Hematopoietic multipotent progenitor cell (in vitro differentiated cells): ENCODE measurements at places on chromosomes 3 and 15.

- DNase-seq = no peak
Observed at GRCh38 chr3:107476462-107476861, 46.3 kb upstream of the BBX start.

DNA sequence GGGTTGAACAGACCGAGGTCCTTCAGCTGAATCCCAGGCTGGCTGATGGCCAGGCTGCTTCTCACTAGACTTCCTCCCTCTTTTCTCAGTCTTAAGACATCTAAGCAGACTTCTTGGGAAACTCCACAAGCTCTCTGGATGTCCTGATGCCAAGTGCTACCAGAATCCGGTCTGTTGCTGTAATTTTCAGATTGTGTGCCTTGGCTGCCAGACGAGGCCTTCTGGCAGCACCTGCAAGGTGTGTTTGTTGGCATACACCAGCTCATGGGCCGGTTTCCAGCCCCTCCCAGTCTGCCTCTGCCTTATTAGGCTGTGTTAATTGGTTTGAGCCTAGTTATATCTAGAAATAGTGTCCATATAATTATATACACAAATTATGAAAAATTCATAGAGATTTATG lies 120.6 kb downstream of the TNIK start:
- no peak for DNase-seq

GRCh38 chr3:41318520-41318919 lies 119.2 kb downstream of the CTNNB1 start:
- no peak for DNase-seq

DNA sequence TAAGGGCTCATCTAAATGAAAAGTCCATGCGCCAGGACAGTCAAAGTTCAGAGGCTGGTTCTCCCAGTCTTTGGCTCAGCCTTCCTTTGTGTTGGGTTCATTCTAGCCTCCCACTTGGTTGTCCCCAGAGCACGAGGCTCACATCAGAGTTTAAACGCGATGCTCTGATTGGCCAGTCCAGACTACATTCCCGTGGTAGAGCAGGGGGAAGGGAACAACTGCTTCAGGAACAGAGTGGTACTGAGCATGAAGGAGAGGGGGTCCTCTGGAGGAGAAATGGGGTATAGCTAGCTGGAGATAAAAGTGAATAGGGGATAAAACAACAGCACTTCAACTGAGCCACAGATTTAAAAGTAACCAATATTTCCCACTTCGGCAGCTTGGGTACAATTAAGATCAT lies 32.2 kb downstream of the ANAPC13 start:
- DNase-seq = no peak

GRCh38 chr3:168080499-168081170 lies 15.1 kb downstream of the GOLIM4 start:
- DNase-seq = no peak

DNA sequence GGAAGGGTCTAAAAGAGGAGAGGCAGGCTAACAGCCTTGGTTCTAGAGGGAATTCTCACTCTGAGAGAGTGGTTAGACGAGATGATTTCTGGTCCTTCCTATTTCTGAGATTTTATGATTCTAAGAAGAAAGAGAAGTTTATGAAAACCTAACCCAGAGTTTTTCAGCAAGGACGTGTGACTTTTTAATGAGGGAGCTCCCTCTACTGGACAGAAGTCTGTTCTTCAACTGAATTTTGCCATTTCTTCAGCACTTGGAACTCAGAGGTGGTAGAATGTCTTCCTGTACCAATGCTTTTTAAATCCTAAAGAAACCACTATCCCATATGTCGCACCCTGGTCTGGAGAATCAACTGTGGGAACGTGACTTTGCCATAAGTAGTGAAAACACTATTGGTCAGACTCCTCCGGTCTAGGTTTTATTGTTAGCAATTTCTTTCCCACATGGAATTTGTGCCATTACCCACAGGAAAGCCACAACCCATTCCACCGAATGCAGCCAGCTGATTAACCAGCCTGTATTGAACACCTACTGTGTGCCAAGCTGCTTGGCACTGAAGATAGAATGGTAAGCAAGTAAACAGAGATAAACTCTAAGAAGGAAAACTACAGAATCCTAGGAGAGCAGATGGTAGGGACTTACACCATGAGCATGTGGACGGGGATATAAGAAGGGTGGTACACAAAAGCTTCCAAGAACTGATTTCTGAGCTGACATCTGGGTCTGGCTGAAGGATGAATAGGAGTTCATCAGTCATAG lies 199.5 kb upstream of the LMCD1 start:
- peak; percentile 7 for DNase-seq

GRCh38 chr3:186181901-186182300 lies 73.0 kb upstream of the ETV5 start:
- DNase-seq = no peak

DNA sequence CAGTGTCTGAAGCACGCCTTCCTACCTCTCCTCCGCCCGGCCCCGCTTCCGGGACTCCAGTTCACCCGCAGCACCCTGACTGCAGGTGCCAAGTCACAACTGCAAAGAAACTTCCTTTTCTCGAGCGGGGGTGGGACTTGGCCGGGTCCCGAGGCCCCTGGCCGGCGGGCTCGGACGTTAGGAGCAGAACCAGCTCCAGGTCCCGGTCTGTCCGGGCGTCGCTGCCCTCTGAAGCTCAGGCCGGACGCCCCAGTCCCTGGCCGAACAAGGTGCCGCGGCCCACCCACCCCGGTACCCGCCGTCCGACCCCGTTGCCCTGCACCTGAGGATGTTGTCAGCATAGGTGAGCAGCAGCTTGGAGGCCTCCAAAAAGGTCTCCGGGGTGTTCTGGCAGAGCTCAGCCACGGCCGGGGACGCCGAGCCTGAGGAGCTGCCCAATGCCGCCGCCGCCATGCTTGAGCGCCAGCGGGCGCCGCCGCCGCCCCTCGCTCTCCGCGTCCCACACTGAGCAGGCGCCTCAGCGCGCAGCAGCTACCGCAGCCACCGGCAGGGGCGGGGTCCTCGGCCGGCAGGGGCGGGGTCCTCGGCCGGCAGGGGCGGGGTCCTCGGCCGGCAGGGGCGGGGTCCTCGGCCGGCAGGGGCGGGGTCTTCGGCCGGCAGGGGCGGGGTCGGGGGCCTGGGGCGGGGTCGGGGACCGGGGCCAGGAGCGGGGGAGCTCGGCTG lies at the start of gene NGLY1:
Gene NGLY1, minus strand, starts transcription at position 506 of the 723 bp plus-strand sequence. Its CDS starts 53 bp downstream, at position 453.
- DNase-seq = peak; percentile 83

DNA sequence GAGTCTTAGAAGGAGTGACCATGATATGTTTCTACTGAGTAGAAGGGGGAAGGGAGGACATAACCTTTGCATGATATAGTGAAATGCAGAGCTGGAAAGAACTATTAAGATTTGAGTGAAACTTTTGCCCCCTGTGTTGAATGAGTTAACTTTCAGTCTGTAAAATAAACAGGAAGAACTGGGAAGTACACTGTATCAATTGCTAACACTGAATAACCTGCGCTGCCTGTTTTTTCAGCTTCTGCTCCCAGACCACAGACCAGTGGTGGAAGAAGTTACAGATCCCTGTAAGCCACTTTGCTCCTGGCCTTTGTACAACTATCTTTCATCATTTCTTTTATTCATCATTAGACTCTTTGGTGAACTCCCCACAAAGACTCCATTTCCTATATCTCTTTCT lies 3.6 kb upstream of the LRCH3 start:
- DNase-seq = no peak

DNA sequence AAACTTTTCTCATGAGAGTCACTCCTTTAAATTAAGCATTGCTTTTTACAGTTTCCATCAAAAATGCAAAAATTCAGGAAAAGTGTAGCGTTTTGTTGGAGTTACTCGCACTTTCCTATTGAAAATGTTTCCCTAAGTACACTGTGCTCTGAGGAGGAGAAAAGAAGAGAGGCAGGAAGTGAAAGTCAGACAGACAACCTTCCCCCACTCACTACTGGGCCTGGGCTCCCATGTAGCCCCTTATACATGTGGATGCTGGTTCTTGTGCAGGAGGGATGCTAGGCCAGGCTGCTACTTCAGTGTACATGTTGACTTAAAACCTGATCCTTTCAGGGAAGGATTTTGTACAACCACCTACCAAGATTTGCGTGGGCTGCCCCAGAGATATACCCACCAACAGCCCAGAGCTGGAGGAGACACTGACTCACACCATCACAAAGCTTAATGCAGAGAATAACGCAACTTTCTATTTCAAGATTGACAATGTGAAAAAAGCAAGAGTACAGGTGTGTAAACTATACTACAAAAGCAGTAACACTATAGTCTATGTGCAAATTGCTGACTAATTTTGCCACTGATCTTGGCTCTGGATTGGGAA lies 15.1 kb downstream of the KNG1 start:
- DNase-seq = no peak

DNA sequence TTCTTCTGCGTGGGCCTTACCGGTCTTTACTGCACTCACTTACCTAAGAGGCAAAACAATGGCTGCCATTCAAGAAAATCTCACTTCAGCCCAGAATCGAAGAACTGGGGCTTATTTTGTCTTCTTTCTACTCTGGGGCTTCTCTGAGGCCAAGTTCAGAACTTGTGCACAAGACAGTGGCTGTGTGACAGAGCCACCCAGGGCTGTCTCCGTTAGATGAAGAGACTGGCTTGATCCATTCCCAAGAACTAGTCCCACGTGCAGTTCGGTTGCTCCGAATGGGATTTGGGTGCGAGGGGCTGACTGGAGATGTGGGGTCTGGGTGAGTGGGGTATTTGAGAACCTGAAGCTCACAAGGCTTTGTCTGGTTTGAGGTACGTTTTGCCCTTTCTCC lies 795 bp upstream of the TCF12 start:
- no peak for DNase-seq

DNA sequence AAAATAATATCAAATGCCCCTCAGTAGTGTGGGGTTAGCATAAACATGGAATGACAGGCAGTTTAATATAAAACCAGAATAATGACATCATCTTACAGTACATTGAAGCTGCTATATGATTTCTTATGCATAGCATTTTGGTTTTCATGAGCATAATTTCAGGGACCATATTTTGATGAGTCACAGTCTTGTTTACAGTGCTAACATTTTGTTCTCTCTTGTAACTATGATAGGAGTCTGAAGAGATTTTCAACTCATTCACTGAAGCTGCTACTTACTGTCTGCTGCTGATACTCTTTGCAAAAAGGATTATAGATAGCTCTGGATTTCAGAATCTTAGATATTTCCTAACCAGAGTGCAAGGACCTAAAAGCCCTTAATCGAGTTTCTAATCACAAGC lies 92.6 kb upstream of the CCDC54 start:
- no peak for DNase-seq

DNA sequence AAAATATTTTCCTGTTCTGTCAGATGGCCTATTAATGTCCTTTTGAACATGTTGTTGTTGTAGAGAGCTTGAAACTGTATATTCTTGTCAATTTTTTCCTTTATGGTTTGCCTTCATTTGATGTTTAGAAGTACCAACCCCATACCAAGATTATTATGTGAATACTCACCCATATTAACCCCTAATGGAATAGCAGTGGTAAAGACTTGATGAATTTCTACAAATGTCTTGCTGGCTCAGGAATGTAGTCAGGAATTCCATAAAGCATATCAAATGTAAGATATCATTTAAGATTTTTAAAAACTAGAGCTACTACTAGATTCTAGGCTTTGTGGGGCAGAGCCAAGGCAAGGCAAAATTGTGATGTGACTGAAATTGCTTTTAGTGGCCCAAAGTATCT lies 30.0 kb downstream of the MYO5A start:
- no peak for DNase-seq

- no peak for DNase-seq
Observed at GRCh38 chr3:65385805-65386204, 652.9 kb downstream of the MAGI1 start.

DNA sequence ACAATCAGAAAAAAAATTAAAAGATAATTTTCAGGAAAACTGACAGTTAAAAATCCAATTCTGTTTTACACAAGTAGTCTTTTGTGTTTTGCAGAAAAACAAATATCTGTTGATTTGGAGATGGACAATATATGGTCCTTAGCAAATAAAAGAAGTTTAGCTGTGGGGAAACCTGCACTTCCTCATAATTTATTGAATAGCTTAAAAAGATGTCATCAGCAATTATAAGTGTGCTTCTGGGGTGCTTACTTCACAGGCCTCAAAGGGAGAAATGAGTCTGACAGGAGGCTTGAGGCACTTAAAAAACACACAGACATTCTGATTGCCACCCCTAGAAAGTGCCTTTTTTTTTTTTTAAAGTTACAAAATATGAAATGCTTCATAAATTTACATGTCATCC lies 31.6 kb upstream of the CERS3 start:
- DNase-seq = no peak

DNA sequence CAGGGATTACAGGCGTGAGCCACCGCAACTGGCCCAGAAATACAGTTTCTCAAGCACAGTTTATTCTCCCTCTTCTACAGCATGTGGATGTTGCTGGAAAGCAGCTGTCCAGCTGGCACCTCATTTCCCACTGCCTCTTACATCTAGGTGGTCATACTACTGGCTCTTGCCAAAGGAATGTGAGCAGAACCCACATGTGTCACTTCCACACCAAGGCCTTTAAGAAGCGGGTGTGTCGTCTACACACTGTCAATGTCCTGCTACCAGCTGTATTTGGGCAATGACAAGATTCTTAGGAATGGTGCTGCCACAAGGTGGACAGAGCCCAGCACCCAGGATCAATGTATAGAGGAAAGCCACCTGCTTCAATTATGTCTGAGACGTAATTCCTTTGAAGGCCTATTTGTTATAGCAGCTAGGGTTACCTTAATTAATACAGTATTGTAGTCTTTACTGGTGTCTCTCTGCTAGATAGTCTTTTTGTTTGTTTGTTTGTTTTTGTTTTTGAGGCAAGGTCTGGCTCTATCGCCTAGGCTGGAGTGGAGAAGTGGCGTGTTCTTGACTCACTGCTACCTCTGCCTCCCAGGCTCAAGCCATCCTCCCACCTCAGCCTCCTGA lies 15.1 kb upstream of the RAB7A start:
- DNase-seq = no peak

GRCh38 chr3:108546692-108547091 lies 36.3 kb upstream of the MYH15 start:
- no peak for DNase-seq
